Activated T-helper 1 cell treated with anti-CD3 and anti-CD28 coated beads, Interleukin-2, amount 50 U/mL, for 16 hours (primary cell): ENCODE measurements at places on chromosomes 16 and 17.

DNA sequence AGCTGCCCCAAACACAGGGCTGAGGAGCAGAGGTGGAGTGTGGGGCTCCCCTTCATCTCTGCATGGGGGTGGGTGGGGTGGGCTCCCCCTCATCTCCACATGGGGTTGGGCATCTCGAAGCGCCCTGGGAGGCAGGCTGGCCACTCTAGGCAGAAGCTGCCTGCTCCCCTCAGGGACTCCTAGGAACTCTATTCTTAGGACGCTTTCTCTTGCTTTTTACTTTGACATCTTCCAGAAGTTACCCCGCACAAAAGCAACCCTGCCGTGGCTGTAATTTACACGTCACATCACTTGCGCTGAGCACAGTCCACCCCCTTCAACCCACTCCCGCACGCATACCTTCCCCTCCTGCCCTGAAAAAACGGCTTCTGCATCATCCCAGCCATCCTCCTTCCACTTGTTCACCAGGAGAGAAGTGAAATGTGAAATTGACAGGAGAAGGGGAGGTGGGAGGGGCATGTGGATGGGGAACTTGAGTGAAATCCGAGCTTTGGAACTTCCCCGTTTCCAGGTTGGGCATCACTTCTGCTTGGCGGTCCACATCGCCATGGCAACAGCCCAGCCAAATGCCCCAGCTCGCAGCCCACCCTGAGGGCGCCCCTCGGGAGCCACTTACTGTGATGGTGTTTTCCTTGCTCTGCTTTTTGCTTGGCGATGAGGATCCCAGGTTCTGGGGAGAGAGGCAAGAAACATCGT, 53.7 kb upstream of the RCVRN start:
- DNase-seq = no peak

DNA sequence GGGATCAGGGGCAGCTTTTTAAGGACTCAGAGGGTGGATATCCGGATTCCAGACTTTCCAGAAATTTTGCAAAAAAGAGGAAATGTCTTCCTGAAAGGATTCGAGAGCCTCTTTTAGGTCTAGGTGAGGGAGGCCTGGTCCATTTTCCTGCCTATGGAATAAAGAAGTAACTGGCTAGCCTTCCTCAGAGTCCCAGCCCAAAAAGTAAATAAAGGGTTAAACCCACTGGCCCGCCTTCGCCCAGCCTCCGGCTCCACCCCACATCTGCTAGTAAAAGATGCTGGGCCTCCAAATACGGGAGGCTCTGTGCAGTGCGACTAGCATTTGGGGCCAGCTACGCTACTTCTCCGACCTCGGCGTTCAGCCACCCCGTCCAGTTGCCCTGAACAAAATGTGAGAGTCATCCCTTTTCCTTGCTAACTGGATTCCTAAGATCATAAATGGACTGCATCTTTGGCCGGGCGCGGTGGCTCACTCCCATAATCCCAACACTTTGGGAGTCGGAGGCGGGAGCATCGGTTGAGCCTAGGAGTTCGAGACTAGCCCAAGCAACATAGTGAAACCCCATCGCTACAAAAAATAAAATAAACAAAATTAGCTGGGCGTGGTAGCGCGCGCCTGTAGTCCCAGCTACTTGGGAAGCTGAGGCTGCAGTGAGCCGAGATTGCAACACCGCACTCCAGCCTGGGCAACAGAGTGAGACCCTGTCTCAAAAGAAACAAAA, 824 bp upstream of the MPP2 start:
- peak; percentile 29 for DNase-seq

- DNase-seq = no peak
These were observed 2.0 kb upstream of the CCDC42 start for GRCh38 chr17:8746501-8747236.

DNA sequence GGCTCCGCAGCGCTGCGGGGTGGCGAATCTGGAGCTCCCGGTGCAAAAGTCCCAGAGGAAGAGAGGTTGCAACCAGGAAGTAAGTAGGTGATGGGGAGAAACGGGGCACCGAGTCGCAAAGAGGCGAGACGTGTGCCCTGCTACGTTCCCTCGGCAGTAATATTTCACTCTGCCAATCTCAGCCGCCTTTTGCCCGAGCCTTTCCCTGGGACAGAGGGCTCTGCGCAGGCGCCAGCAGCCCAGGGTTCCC, at the start of gene NR1D1:
NR1D1 (minus strand) TSS at position 171 of the 250 bp plus-strand sequence. CDS start 495 bp downstream, outside the sequence.
- DNase-seq = no peak

DNA sequence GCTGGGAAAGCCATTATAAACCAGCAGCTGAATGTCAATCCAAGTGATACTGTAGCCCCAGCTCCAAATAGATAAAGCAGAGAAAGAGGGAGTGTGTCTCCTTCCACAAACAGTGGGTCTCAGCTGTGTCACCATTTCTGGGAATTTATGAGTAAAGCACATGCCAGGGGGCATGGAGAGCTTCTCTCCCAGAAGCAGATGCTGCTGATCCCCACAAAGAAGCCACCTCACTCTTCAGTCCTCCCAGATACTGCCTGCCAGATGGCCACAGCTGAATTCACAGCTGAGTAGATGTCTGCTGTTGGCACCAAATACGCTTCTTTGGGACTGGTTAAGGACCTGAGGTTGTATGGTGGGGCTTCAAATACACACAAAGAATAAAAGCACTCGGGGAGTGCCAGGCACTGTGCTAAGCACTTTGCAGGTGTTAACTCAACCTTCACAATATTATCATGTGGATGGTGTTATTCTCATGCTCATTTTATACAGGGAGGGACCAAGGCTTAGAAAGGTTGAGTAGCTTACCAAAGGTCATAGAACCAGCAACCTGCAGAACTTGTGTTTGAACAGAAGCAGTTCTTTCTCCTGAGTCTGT, 298.3 kb downstream of the CDH11 start:
- DNase-seq = no peak

- DNase-seq = no peak
These were observed 18.3 kb downstream of the NT5M start for GRCh38 chr17:17321356-17322025.

DNA sequence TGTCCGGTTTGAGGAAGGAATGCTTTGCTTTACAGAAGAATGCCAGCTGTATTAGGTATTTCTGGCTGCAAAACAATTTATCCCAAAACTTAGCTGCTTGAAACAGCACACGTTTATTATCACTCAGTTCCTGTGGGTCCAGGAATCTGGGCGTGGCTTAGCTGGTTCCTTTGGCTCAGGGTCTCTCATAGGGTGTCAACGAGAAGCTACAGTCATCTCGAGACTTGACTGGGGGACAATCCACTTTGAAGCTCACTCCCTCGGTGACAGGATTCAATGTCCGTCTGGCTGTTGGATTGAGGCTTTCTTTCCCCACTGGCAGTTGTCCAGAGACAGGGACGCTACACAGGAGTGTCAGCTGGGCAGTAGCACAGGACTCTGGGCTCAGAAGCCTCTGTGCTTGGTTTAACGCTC, 9.6 kb upstream of the RHBDF2 start:
- DNase-seq = no peak

DNA sequence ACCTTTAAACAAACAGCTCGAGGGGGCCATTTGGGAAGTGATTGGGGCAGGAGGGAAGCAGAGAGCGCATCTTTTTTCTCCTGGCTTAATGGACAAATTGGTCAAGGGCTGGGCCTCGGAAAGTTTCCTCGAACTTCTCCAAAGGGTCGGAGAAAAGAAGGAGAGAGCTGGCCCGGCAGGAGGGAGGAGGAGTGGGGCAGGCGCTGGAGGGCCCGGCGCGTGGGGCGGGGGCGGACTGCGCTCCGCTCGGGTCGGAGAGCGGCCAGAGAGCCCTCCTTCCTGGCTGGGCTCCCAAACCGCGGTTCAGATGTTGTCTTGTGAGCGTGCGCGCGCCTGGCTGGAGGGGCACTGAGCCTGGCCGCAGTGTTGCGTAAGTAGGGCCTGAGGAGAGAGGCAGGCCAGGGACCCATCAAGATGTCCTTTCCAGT, 1.2 kb downstream of the MMP2 start:
- DNase-seq = no peak

- DNase-seq = no peak
These were observed 102.0 kb upstream of the HAS3 start for GRCh38 chr16:69003500-69003899.

DNA sequence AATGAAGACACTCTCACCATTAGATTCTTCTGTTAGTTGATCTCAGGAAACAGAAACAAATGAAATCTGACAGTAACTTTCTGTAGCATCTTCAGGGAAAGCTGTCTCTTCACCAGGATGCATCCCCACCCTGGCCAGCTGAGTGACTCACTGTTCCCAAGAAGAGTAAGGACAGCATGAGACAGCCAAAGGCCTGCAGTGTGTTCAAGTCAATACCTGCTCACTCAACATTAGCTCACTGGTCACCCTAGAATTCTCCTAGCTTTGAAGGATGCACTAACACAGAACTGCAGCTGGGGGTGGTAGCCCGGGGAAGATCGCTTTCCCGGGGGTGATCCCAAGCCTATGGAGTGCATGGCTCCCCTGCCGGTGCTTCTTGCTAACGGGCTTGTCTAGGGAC, 28.2 kb upstream of the CLEC18B start:
- no peak for DNase-seq
